Endothelial cell of umbilical vein (primary cell): ENCODE measurements at places on chromosomes 7 and 10. TPM values are rescaled to one million over a fixed set of nuclear protein-coding genes. Genes with fewer than 3 reads are reported as not detected.

Gene CPA5
- not detected in 2 replicates for total RNA-seq

Gene CDNF
- 0.58 and 0.99 TPM in 2 replicates for total RNA-seq

Gene INHBA
- 23.2 and 32.3 TPM in 2 replicates for total RNA-seq

Gene STK32C
- total RNA-seq = 9.5 and 14.1 TPM in 2 replicates

Gene TNPO3
- total RNA-seq = 46.9 TPM in 2 replicates

Gene ABCC2
- 1.7 and 3.3 TPM in 2 replicates for total RNA-seq

Gene SEMA3E
- total RNA-seq = not detected in 2 replicates

Gene TDRD1
- not detected in 2 replicates for total RNA-seq
